Calu3 (cell line): ENCODE measurements at places on chromosomes 11 and 22.

GRCh38 chr11:17063171-17064002, 14.1 kb downstream of the RPS13 start:
- peak; percentile 83 for DNase-seq

GRCh38 chr22:25083056-25083806, 116.4 kb upstream of the CRYBB3 start:
- DNase-seq, result no peak

DNA sequence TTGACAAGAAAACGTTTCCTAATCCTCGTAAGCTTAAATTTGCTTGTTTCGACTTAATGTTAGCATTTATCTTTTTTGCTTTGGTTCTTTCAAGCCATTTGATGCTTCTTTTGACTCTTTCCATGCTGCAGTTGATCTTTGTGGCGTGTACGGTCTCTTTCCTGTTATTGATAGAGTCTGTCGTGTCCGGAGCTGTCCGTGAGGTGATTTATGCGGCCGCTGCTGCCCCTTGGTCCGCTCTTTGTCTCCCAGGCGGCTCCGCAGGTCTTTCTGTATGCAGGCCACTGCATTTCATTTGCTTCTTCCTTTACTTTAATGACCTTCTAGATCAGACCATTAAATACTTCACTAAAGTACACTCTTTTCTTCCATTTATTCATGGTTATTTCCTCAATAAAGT, 50.3 kb downstream of the TBC1D22A start:
- no peak for DNase-seq

GRCh38 chr11:128686745-128687177, 7.1 kb upstream of the FLI1 start:
- no peak for DNase-seq

DNA sequence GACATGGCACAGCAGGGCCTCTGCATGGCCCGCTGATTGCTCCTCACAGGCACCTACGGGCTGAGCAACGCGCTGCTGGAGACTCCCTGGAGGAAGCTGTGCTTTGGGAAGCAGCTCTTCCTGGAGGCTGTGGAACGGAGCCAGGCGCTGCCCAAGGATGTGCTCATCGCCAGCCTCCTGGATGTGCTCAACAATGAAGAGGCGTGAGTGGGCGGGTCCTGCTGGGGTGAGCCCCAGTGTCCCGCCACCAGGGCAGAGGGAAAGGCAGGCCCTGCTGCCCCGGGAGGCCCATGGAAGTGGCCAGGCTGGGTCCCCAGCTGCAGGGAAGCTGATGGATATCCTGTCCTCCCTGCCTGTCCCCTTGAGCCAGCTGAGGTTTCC, 18.6 kb upstream of the DGCR8 start:
- no peak for DNase-seq

DNA sequence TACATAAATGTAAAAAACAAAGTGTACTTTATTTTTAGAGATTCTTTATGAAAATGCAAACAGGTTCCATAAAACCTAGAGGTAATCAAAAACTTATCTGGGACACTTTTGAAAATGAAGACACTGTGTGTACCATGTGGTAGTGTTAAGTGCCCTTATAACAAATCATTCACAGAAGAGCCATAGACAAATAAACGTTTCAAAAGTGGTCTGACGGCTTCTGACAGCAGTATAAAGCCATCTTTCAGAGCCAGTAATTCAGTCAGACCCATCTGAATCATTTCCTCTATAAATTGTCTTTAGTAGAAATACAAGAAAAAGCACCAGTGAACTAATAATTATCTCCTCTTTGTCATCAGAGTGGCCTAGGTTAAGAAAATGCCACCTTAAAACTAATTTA, 100.0 kb downstream of the PAX6 start:
- no peak for DNase-seq

DNA sequence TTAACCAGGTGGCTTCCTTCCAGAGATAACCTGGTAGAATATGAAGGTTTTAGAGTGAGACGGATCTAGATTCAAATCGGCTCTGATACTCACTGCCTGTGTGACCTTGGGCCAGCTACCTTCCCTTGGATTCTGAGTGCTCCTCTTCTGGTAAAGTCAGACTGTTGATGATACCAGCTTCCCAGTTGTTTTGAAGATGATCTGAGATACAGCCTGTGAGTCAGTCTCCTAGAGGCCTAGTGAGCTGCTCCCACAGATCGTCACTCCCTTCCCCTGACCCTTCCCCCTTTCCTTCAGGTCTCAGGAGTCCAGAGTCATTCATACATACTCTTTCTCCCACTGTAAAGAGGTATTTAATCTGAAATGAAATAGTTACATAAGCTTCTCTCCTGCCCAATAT, 207.8 kb downstream of the GRIK4 start:
- no peak for DNase-seq

DNA sequence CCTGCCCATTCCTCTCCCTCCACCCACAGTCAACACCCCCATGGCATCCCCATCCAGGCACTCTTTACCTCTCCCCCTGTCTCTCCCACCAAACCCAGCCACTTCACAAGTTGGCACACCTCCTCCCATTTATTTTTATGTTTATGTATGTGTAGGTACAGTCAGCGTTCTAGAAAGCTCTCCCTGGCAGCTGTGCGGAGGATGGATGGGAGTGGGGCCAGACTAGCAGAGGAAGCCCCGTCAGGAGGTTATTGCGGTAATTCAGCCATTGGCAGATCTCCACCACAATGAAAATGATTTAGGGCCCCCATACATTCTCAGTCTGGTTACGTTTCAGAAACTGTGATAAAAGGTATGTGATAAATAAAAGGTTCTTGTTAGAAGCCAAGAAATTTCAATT, 51.3 kb downstream of the BTG4 start:
- no peak for DNase-seq

- DNase-seq, result no peak
Measured at GRCh38 chr22:49322861-49323622, 504.6 kb downstream of the BRD1 start.

DNA sequence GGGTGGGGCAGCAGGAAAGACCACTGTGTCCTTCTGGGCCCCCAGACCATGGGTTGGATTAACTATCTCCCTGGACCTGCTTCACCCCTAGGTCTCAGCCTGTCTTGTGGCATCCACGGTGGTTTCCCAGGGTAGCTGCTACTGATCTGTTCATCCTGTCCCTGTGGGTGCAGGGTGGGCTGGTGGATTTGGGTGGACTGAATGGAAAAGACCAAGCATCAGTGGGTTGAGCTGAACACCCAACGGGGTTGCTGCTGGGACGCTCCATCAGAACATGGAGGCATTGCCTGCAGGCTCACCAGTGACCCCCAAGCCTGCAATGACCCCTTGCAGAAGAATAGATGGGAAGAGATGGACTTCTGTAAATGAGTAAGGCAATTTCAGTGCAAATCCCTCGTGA, 812.1 kb downstream of the TBC1D22A start:
- no peak for DNase-seq

DNA sequence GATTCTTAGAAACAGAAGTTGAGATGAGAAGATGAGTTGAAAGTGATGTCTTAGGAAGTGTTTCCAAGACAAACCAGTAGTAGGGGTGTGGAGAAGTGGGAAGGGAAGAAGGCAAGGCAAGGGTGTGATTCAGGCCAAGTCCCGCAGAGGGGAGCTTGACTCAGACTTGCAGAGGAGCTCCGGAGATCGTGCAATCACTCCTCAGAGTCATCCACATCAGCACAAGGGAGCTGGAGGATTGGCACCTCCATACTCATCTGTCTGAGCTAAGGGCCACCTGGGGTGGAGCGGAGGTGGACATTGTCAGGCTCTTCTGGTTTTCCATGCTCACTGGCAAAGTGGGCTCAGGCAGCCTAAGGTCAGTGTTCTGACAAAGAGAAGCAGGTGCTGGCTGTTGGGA, 44.4 kb downstream of the CHRDL2 start:
- no peak for DNase-seq

DNA sequence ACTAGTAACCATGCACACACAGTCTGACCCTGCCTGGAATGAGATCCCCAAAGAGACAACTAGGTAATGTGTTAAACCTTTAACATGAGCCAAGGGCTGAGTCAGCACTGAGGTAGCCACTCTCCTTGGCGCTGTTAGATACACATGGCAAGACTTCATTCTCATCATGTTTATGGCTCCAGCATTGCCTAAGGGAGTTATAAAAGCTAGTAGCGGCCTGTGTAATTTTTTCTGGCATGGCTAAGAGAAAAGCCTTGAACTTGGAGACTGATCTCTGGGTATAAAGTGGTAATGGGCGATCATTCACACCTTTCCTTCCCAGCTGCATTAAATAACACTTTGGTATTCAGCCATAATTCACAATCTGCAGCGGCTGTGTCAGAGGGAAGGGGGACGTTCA, 779.7 kb upstream of the LRRC4C start:
- DNase-seq, result no peak

GRCh38 chr11:128302425-128303186, 284.8 kb downstream of the ETS1 start:
- no peak for DNase-seq

- DNase-seq, result peak; percentile 48
Measured at GRCh38 chr11:107018902-107019493, 722 bp upstream of the GUCY1A2 start.

DNA sequence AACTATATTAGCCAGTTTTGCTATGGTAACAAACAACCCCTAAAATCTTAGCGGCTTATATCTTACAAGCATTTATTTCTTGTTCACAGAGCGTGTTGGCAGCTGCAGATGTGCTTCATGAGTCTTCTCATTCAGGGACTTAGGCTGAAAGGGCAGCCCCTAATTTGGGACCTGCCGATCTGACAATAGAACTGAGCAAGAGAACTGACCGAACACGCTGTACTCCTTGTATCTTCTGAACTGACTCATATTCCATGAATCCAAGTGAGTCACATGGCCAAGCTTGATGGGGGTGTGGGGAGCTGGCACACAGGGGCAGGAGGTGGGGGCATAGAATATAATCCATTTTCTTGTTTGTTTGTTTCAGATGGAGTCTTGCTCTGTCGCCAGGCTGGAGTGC, 481.7 kb upstream of the CADM1 start:
- DNase-seq, result no peak

DNA sequence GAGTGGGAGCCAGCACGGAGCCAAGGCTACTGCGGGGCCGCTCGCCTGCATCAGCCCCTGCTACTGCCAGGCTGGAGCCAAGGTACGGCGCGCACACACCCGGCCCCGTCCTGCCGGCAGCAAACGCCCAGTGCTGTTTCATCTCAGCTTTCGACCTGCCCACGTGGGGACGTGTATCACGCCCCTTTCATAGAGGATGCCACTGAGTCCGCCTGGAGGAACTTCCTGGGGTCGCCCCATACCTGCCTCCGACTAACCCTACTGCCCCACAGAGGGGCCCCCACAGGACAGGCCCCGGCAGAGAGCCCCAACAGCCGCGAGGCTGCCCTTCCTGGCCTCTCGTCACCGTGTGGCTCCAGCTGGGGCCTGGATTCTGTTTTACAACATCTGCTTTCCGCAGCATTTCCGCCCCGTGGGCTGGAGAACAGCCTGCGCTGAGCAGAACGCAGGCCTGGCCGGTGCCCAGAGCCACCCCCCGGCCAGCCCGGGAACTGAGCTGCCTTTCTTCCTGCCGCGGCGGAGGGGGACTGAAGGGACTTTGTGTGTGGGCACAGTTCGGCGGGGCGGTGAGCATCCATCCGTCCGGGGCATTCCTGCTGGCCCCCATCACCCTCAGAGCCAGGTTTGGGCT, 22.9 kb upstream of the ARHGAP8 start:
- no peak for DNase-seq

DNA sequence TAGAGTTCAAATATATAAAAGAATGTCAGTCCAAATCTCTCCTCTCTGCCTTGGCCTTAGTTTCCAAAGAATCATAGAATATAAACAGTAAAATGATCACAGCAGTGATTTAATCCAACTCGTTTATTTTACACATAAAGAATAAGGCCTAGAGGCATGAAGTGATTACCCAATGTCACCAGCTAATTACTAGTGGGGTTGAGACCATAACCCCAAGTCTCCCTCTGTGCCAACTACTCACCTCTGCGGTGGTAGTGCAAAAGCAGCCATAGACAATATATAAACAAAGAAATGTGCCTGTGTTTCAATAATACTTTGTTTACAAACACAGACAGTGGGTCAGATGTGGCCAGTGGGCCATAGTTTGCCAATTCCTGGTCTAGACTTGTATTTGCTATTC, 96.6 kb upstream of the FAT3 start:
- no peak for DNase-seq

DNA sequence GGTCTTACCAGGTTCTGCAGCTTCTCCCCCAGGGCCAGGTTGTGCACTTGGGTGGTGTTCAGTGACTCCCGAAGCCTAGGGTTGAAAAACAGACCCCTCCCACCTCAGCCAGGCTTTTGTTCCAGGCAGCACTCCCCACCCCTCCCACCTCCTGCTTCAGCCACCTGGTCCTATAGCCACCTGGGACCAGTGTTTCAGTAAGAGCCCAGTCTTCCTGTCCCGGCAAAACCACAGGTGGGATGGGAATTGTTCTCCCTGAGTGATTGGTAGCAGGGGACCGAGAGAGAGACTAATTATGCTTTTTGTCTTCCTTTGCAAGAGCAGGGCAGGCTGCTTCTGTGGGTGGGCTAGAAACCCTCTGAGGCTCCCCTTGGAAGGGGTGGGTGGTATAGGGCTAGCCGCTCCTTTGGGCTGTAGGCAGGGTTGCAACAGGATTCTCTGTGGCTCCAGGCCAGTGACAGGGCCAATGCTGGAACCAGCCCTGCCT, 8.5 kb upstream of the NAALADL1 start:
- no peak for DNase-seq

DNA sequence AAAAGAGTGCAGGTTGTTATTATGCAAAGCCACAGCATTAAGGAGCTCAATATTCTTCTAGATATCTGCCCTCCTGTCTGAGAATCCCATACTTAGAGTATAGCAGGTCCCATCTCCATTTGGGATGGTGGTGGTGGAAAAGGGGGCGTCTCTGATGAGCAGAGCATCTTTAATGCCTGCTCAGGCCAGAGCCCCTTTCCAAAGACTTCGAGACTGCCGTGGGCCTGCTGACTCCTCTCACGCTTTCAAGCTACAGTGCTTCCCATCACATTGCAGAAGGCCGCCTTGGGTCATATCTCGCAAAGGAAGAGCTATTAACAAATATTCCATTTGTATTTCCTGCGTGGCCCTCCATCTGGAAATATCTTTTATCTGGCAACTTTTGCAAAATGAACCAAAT, 10.9 kb downstream of the LMO2 start:
- DNase-seq, result no peak
